ENCODE measurements at places on chromosomes 11 and 22.
A peak's percentile ranks its signal among the peaks of the same experiment; 100 is the strongest.

GRCh38 chr11:73324665-73325035, 16.6 kb downstream of the ARHGEF17 start:
- H3K27me3 ChIP-seq: no peaks in the 10 kb centered on the region
- peaks cover 15% of the 10 kb centered on the region for H3K36me3 ChIP-seq
- no peak for DNase-seq
- H3K4me3 ChIP-seq: no peak overlapping the region

DNA sequence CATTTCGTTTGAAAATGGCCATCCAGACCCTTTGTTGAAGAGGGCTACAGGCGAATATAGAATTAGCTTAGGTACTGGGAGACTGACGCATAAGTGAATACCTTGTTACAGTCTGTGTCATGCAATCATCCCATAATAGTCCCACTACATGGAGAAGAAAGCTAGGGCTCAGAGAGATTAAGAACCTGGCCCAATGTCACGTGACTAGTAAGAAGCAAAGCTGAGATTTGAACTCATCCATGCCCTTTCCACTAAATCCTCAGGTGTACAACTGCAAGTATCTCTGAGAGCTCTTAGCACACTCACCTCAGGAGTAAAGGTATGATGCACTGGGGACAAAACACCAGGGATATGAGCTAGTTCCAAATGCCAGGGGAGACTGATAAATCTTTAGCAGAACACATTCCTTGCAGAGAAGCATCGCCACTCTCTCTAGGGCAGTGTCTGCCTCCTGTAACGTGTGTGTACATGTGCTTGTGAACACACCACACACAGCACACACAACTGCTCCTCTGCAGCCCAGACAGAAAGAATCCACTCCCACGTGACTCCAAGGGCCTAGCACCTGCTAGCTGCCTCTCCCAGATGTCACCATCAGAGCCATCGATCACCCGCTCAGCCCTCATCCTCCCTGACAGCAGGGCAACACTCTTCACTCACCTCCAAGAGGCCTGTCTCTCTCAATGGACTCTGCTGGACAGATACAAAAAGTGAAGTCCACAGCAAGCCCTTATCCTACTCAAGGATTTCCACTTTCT, 402.8 kb downstream of the NXPE2 start:
- H3K4me3 ChIP-seq: no peak overlapping the region
- DNase-seq: no peak
- no peak overlapping the region for H3K27ac ChIP-seq
- no peaks in the 10 kb centered on the region for H3K27me3 ChIP-seq
- H3K4me1 ChIP-seq: no peaks in the 10 kb centered on the region
- H3K36me3 ChIP-seq: no peaks in the 10 kb centered on the region

DNA sequence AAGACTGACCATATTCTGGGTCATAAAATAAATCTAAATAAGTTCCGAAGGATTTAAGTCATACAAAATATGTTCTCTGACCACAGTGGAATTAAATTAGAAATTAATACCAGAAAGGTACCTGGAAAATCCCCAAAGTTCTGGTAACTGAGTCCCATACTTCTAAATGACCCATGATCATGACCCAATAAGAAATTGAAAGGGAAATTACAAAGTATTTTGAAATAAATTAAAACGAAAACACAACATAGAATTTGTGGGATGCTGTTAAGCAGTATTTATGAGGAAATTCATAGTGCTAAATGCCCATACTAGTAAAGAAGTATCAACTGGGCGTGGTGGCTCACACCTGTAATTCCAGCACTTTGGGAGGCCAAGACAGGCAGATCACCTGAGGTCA, 23.4 kb upstream of the IL10RA start:
- no peaks in the 10 kb centered on the region for H3K4me1 ChIP-seq
- H3K27ac ChIP-seq: no peak overlapping the region
- no peaks in the 10 kb centered on the region for H3K36me3 ChIP-seq
- no peak for DNase-seq

- no peaks in the 10 kb centered on the region for H3K27me3 ChIP-seq
- no peak for DNase-seq
- H3K36me3 ChIP-seq: no peaks in the 10 kb centered on the region
Observed at GRCh38 chr11:35546317-35546716, 20.9 kb upstream of the PAMR1 start.

DNA sequence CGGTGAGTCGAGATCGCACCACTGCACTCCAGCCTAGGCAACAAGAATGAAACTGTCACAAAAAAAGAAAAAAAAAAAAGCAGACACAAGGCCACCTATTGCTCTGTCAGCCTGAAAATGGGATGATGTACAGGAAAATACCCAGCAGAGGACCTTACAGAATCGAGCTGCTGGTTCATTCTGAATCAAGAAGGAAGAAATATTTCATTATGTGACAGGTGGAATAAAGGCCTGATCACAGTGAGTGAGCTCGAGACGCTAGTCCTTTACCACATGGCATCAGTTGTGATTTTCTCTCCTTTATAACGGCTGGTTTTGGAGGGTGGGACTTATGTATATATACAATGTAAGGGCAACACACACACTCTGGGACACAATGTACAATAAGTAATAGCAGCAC, 340.0 kb downstream of the LARGE1 start:
- H3K4me1 ChIP-seq: no peaks in the 10 kb centered on the region
- no peak overlapping the region for H3K4me3 ChIP-seq
- DNase-seq: no peak
- no peak overlapping the region for H3K27ac ChIP-seq

DNA sequence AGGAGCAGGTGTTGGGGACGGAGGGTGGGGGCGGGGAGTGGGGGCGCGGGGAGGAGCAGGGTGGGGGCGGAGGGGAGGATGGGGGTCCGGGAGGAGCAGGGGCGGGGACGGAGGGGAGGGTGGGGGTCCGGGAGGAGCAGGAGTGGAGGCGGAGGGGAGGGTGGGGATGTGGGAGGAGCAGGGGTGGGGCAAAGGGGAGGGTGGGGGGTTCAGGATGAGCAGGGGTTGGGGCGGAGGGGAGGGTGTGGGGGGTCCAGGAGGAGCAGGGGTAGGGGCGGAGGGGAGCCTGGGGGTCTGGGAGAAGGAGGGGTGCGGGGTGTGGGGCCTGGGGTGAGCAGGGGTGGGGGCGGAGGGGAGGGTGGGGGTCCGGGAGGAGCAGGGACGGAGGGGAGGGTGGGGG, 17.1 kb downstream of the CRELD2 start:
- H3K27ac ChIP-seq: no peak overlapping the region
- no peak overlapping the region for H3K4me3 ChIP-seq
- H3K36me3 ChIP-seq: no peaks in the 10 kb centered on the region
- DNase-seq: peak; percentile 87
- H3K4me1 ChIP-seq: peaks cover 67% of the 10 kb centered on the region

GRCh38 chr11:120013325-120014250, 124.3 kb downstream of the TRIM29 start:
- H3K27me3 ChIP-seq: peaks cover 75% of the 10 kb centered on the region
- H3K4me1 ChIP-seq: no peaks in the 10 kb centered on the region
- no peak overlapping the region for H3K27ac ChIP-seq

DNA sequence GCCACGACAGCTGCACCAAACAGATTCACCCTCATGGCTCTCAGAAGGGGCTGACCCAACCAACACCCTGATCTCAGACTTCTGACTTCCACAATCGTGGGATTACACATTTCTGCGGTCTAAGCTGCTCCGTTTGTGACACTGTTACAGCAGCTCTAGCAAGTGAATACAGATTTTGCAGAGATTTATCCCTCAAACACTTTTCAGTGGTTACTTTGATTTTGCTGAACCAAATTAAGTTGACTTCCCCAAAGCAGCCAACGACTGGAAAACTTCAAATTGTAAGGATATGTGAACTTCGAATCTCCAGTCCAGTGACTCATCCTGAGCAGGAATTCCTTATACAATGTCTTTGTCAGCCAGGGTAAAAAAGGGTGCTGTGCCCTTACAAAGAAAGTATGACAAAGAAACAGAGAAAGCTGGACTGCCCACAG, 14.8 kb upstream of the INCENP start:
- no peak overlapping the region for H3K4me3 ChIP-seq
- no peaks in the 10 kb centered on the region for H3K27me3 ChIP-seq
- H3K27ac ChIP-seq: no peak overlapping the region
- H3K4me1 ChIP-seq: no peaks in the 10 kb centered on the region
- H3K36me3 ChIP-seq: no peaks in the 10 kb centered on the region

DNA sequence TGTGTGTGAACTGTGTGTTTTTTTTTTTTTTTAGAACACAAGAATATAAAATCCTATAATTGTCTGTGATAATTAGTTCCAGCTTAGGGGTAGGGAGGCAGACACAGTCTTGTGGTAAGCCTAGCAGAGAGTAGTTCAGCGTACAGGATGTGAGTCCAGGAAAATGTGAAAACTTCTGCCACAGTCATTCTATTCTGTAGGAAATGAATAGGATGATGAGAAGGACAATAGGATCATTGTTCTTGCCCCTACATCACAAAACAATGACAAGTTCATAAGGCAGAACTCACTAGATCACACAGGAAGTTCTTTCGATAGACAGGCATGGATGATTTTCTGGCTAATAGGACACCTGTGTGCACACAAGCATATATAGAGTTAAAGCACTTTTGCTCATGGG, 132.2 kb downstream of the NAV2 start:
- no peak overlapping the region for H3K27ac ChIP-seq
- H3K27me3 ChIP-seq: peaks cover 4% of the 10 kb centered on the region
- no peaks in the 10 kb centered on the region for H3K36me3 ChIP-seq
- no peak for DNase-seq
- no peaks in the 10 kb centered on the region for H3K4me1 ChIP-seq

- no peaks in the 10 kb centered on the region for H3K27me3 ChIP-seq
- no peak overlapping the region for H3K4me3 ChIP-seq
- no peaks in the 10 kb centered on the region for H3K36me3 ChIP-seq
- no peak overlapping the region for H3K27ac ChIP-seq
- peaks cover 4% of the 10 kb centered on the region for H3K4me1 ChIP-seq
- DNase-seq: no peak
Observed at GRCh38 chr22:28245579-28246224, 326.6 kb upstream of the PITPNB start.

DNA sequence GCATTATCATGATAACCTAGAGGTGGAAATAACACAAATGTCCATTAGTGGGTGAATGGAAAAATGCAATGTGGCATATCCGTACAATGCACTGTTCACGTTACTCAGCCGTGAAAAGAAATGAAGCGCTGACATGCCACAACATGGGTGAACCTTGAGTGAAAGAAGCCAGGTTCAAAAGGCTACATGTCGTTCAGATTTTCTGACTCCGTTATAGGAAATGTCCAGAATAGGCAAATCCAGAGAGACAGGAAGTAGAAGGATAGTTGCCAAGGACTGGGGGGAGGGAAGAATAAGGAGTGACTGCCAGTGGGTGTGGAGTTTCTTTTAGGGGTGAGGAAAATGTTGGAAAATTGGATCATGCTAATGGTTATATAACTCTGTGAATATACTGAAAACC, 133.8 kb downstream of the ATXN10 start:
- H3K4me1 ChIP-seq: no peaks in the 10 kb centered on the region
- DNase-seq: no peak
- H3K4me3 ChIP-seq: no peak overlapping the region
- no peaks in the 10 kb centered on the region for H3K27me3 ChIP-seq
- no peak overlapping the region for H3K27ac ChIP-seq

DNA sequence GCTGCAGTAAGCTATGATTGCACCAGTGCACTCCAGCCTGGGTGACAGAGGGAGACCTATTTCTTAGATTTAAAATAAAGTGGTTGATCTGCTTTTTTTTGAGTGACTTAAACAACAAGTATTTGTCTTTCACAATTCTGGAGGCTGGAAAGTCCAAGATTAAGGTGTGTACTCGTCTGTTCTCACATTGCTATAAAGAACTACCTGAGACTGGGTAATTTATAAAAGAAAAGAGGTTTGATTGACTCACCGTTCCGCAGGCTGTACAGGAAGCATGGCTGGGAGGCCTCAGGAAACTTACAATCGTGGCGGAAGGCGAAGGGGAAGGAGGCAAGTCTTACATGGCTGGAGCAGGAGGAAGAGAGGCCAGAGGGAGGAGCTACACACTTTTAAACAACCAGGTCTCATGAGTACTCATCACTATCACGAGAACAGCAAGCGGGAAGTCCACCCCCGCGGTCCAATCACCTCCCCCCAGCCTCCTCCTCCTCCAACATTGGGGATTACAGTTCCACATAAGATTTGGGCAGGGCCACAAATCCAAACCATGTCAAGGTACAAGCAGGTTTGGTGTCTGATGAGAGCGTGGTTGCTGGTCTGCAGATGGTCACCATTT, 19.7 kb upstream of the OSBPL5 start:
- no peaks in the 10 kb centered on the region for H3K4me1 ChIP-seq
- DNase-seq: no peak
- no peaks in the 10 kb centered on the region for H3K27me3 ChIP-seq

DNA sequence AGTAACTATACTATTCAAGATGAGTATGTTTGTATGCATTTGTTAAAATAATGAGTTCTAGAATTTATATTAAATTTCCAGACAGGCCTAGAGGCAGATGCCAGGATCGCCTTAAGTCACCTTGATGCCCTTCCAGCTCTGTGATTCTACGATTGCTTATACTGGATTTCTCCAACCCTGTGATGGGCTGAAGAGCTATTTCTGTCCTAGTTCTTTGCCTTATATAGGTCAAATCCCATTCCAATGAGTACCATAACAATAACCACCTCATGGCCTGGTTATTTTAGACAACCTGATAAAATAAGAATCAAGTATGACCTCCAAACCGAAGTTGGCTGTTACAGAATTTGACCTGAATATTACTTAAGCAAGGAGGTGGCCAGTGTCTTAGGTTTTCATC, 79.8 kb upstream of the BLID start:
- H3K27ac ChIP-seq: no peak overlapping the region
- no peak for DNase-seq
- H3K36me3 ChIP-seq: no peaks in the 10 kb centered on the region
- no peaks in the 10 kb centered on the region for H3K27me3 ChIP-seq
- no peak overlapping the region for H3K4me3 ChIP-seq

DNA sequence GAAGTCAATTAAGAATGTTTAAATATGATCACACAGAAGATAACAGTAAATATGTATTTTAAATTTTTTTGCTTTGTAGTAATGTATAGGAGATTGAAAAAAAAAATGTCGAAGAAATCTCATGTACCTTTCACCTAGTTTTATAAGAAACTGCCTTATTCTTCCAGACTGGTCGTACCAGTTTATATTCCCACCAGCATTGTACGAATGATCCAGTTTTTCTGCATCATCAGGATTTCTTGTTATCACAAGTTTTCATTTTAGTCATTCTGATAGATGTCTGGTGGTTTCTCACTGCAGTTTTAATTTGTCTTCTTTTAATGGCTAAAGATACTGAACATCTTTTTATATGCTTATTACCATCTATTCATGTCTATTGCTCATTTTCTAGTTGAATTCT, 101.8 kb upstream of the CTSC start:
- H3K36me3 ChIP-seq: no peaks in the 10 kb centered on the region
- no peaks in the 10 kb centered on the region for H3K4me1 ChIP-seq
- no peak overlapping the region for H3K27ac ChIP-seq
- no peak overlapping the region for H3K4me3 ChIP-seq

- H3K36me3 ChIP-seq: peaks cover 8% of the 10 kb centered on the region
- no peaks in the 10 kb centered on the region for H3K27me3 ChIP-seq
- peaks cover 11% of the 10 kb centered on the region for H3K4me1 ChIP-seq
- H3K4me3 ChIP-seq: peak overlapping the region; percentile 91
Observed at GRCh38 chr11:111878385-111878848, 548 bp downstream of the FDXACB1 start.

GRCh38 chr11:115590254-115590653, 86.0 kb upstream of the CADM1 start:
- no peak overlapping the region for H3K4me3 ChIP-seq
- no peaks in the 10 kb centered on the region for H3K36me3 ChIP-seq
- no peak for DNase-seq
- no peak overlapping the region for H3K27ac ChIP-seq
- no peaks in the 10 kb centered on the region for H3K27me3 ChIP-seq
- no peaks in the 10 kb centered on the region for H3K4me1 ChIP-seq

Data from common myeloid progenitor, CD34-positive (primary cell).